ENCODE measurements at places on chromosomes 1 and 21.
A peak's percentile ranks its signal among the peaks of the same experiment; 100 is the strongest.

GRCh38 chr1:117058810-117059209, 1.3 kb upstream of the TTF2 start:
- no peak for DNase-seq

- DNase-seq = no peak
Measured at GRCh38 chr1:2887941-2888855, 86.7 kb upstream of the TTC34 start.

DNA sequence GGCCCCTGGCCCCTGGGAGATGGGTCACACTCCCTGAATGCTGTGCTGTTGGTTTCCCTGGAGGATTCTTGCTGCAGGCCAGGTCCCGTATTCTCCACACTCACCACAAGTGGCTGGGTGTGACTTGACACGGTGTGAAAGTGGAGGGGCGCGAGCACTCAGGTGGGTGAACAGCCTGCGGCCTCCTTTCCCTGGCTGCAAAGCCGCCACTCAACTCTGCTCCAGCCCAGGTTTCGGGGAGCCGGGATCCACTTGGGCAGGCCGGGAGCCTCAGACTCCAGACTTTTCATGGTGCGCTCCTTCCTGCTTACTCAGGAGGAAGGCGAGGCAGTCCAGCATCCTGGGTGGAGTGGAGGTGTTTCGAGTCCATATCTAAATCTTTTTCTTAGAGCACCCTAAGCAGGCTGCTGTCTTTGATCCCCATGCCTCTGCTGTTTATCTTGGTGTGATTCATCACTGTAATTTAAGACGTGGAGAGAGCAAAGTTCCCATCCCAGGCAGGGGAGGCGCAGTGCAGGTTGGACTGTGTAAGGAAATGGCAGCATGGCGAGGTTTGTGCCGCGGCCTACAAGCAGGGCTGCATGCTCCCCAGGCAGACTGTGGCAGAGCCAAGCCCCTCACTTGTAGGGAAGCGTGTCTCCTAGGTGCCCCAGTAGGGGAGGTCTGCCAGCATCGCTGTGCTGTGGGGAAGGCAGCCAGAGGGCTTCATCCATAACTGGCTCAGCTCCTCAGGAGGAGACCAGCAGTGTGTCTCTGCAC, 29.6 kb downstream of the VANGL1 start:
- DNase-seq = no peak

DNA sequence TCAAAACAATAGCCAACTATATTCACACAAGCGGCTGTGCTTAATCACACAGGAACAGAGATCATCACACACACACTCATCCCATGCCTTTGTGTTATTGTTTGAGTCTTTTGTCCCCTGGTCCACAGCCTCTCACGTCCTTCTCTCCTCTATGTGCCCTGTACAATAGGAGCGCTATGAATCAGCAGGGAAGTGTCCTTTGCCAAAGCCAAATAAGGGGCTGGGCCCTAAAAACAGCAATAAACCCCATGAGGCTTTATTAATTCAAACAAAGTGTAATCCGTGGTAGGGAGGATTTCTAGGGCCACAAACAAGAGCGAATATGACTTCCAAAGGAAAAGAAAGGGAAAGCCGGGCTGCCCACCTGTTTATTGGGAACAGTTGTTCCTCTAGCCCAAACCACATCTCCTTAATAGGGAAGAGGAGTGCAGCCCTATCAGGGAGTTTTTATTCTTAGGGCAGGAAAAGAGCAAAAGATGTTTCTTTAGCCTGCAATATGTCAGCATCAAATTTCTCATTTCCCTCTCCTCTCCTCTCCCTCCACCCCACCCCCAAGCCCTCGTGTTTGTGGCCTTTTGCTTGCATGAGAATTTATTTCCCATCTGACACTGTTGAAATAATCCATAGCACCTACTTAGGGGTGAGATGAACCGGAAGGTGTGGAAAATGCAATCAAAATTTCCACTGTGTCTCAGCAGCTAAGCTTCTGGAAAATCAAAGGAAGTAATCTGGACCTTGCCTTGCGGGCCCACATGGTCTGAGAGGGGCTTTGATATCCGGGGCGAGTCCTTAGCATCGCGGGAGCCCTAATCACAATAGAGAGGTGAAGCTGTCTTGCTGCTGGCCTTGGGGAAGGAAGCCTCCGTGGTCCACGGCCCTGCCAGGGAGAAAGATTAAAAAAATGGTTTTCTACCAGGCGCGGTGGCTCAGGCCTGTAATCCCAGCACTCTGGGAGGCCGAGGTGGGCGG, 45.3 kb upstream of the ITPKB start:
- no peak for DNase-seq

DNA sequence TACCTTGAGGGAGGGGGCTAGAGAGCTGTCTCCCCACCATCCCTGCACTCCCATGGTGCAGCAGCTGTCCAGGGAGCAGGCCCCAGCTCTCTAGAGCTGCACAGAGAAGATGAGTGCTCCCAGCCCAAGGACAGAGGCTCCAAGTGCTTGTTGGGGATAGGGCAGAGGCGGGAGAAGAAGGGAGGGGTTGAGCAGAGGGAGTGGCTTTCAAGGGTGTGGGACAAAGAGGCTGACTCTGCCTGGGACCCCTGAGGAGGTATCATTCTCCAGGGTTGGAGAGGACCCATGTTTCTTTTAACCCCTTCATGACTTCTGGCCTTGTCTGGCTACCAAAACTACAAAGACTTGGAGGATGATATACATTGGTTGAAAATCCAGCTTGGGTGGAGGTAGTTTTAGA, 14.6 kb downstream of the FOXD2 start:
- DNase-seq = no peak

- no peak for DNase-seq
Measured at GRCh38 chr1:245878585-245878984, 628.5 kb downstream of the SMYD3 start.

DNA sequence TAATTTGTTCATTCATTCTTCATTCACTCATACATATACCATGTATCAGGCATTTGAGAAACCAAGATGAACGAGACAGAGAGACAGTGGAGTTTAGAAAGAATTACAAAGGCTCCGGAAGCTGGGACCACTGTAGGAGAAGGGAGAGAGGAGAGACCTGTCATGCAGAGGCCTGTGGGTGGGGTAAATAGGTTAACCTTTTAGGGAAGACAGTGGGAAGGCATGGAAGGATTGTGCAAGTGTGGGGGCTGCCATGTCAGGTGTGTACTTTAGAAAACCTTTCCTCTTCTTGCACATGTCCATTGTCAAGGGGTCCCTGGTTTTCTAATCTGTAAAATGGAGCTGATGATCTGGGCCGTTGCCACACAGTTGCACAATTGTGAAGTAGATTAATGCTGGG, 44.2 kb upstream of the POU3F1 start:
- no peak for DNase-seq

DNA sequence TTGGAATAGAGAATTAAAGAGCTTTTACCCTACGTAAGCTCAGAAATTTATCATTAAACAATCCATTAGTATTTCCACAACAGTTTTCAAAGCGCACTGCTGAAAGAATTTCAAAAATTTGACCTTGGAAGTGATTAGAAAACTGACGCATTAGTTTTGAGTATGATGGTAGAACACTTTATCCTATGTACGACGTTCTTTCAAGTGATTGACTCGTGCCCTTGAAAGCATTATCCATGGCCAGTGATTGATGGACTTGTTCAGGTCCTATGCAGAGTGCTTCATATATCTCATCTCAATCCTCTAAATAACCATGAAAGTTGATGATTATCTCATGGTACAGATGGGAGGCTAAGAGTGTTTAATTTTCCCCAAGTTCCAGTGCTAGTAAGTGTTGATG, 697.2 kb downstream of the USP25 start:
- no peak for DNase-seq

DNA sequence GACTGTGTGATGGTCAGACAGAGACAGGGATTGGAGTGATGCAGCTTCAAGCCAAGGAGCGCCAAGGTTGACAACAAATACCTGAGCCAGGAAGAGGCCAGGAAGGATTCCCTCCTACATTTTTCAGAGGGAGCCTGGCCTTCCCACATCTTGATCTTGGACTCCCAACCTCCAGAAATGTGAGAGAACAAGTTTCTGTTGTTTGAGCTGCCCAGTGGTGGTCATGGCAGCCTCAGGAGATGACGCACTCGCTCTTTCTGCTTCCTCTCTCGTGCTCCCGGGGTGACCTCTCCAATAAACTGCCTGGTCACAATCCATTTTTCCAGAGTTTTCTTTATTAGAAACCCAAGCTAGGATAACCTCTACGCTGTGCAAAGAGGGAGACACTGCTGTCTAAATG, 16.6 kb upstream of the IGSF5 start:
- no peak for DNase-seq

DNA sequence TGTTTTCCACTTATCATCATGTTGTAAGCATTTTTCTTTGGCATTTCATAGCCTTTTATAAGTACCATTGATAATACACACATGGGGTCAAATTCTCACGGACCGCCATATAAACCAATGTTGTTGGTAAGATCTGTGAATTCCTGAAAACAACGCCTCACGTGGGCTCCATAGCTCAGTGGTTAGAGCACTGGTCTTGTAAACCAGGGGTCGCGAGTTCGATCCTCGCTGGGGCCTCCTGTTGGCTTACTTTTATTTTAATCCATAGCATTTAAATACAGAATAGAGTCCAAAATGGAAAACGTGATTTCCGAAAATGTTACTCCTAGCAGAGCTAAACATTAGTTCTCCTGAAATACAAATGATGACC, 83.1 kb downstream of the HHIPL2 start:
- DNase-seq = peak; percentile 16

DNA sequence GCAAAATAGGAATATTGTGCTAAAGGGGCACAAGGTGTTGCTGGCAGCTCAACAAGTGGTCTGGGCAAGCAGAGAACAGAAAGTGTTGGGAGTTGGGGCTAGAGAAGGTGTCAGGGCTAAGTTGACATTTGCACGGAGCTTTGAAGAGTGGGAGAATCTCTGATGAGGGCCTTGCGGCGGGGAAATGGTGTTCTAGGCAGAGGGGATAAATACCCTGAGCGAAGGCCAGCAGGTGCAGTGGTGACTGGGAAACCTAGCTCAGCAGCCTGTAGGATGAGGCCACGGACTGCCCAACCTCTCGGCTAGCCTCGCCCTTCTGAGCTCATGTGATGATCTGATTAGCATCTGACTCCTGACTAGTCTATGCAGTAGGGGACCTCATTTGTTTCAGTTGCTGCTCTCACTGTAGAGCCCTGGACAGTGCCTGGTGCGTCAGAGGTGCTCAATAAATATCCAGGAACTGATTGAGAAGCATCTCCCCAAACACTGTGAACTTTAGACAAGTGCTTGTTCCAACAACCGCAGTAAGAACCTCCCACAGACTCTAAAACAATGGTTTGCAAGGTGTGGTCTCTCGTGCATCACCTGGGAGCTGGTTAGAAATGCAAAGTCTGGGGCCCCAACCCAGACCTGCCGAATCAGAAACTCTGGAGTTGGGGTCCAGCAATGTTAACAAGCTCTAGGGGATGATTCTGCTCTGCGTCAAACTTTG, 1.0 kb upstream of the FOXO6 start:
- no peak for DNase-seq

DNA sequence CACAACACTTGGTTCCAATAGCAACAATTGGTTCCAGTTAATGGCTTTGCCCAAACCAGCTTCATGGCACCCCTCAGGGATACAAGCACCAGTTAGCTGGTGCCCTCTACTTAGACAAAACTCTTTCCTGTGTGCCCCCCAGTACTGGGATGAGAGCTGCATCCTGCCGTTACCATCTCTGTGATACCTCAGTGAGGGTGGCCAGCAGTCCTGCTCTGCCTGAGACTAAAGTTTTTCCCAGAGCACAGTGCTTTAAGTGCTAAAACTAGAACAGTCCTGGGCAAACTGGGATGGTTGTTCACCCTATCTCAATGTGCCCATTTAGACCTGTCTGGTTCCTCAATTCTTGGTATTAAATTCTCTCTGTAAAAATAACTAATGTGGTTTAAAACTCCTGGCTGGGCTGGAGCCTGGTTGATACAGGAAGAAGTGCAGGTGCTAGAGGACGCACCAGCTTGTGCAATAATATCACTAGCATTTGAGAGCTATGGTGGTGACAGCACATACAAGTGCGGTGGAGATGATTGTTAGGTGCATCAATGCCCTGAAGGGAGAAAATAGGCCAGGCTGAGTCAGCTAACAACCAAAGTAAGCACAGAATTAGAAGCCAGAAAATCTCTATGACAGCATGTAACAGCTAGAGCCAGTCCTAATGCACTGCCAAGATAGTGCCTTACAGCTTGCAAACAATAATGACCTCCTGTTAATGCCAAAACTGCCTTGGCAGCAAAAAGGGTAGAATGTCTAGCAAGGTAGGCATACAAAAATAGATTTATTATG, 179.8 kb upstream of the GALNT2 start:
- DNase-seq = no peak

DNA sequence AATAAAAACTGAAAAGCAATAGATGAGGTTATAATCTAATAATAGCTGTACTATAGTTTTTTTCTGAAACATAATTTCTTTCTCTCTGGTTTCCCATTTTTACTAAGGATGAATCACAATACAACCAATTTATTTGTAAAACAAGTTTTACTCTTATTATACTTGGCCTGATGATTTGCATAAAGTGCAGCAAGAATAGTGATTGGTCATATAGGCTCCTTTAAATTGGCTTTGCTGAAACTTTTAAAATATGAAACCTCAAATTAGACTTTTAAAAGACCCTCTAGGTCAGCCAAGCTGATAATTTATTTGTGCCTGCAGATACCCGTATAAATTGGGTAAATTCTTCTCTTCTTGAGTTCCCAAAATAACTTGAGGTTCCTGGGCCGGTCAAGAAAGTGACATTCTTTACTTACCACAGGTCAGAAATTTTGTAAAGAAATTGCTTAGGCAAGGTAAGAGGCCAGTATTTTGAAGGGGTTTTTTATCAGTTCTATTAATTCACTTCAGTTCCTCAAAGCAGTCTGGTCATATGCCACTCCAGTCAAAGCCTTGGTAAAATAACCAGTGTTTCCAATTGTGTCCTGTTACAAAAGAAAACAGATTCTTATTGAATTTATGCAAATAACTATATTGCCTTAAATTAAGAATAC, 76.1 kb downstream of the C21orf91 start:
- DNase-seq = no peak

DNA sequence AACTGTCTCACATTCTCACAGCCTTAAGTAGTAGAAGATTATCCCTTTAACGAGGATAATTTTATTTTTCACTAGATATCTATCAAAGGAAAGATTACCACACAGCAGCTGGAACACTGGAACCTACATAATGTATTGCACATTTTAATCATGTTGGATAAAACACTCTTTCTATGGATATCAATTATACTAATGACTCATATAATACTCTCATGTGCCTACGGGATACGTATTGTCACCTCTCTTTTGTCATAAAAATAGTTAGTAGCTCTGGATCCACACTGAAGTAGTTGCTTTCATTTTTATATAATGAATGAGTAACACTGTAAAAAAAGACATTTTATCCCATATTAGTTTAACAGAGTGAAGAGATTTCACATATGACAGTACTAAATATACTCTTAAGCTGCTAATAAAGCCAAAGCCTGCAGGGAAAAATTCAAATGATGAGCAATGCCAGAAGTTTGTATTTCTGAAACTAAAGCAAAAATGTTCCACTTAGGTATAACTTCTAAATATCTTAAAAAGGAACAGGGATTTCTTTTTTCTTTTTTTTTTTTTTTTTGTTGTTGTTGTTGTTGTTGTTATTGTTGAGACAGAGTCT, 408.7 kb upstream of the PKN2 start:
- DNase-seq = no peak

GRCh38 chr1:65791801-65792668, 660 bp upstream of the PDE4B start:
- no peak for DNase-seq
